ENCODE measurements at places on chromosomes 13 and 19. TPM values are rescaled to one million over a fixed set of nuclear protein-coding genes. Genes with fewer than 3 reads are reported as not detected.

The IGFL1 gene
- 0.77 TPM for total RNA-seq

The GNA15 gene
- not detected for total RNA-seq

The NLRP11 gene
- total RNA-seq, result 0.23 TPM

The ZNF823 gene
- total RNA-seq, result 5.6 TPM

The SLC25A41 gene
- not detected for total RNA-seq

The FFAR1 gene
- total RNA-seq, result not detected

The PLVAP gene
- not detected for total RNA-seq

The PSG1 gene
- not detected for total RNA-seq

The RASAL3 gene
- total RNA-seq, result not detected

The SHISA7 gene
- total RNA-seq, result not detected

The CYTH2 gene
- total RNA-seq, result 58.6 TPM

The HCN2 gene
- total RNA-seq, result 0.46 TPM

The BST2 gene
- 1.3 TPM for total RNA-seq

The ZNF554 gene
- total RNA-seq, result 2.3 TPM

The CEP89 gene
- 17.9 TPM for total RNA-seq

The SYNE4 gene
- total RNA-seq, result 1.9 TPM

The DIRAS1 gene
- total RNA-seq, result 2.0 TPM

The CBARP gene
- 3.3 TPM for total RNA-seq

The CD177 gene
- total RNA-seq, result 0.55 TPM

The RPS16 gene
- total RNA-seq, result 418 TPM

The SIPA1L3 gene
- total RNA-seq, result 56.3 TPM

The ANGPTL4 gene
- 6.7 TPM for total RNA-seq

The ZNF254 gene
- total RNA-seq, result 9.3 TPM

The OR4F17 gene
- total RNA-seq, result 0.15 TPM

The ZNF320 gene
- total RNA-seq, result 7.7 TPM

The STOML3 gene
- total RNA-seq, result not detected

The KCNN4 gene
- total RNA-seq, result 45.7 TPM

The HCST gene
- not detected for total RNA-seq

The MBD3L4 gene
- total RNA-seq, result not detected

The SERPINE3 gene
- total RNA-seq, result not detected

The KLK12 gene
- total RNA-seq, result not detected

The DAND5 gene
- total RNA-seq, result 1.1 TPM

The ZNF223 gene
- total RNA-seq, result not detected

The FPR1 gene
- 0.46 TPM for total RNA-seq

The ANGPTL8 gene
- not detected for total RNA-seq

The SIGLEC10 gene
- not detected for total RNA-seq

The PLIN5 gene
- 3.3 TPM for total RNA-seq

The GRWD1 gene
- total RNA-seq, result 33.2 TPM

The ZNF763 gene
- 0.33 TPM for total RNA-seq

The TMPRSS9 gene
- total RNA-seq, result 0.17 TPM

The CRX gene
- total RNA-seq, result not detected

The PCDH8 gene
- not detected for total RNA-seq

Measured in PC-3 (cell line).